ENCODE measurements at places on chromosomes 7 and 10.

- peak; percentile 83 for DNase-seq
Measured at GRCh38 chr7:95916573-95917297, 144.4 kb downstream of the DYNC1I1 start.

GRCh38 chr10:131571865-131572264 is 260.3 kb upstream of the TCERG1L start:
- no peak for DNase-seq

DNA sequence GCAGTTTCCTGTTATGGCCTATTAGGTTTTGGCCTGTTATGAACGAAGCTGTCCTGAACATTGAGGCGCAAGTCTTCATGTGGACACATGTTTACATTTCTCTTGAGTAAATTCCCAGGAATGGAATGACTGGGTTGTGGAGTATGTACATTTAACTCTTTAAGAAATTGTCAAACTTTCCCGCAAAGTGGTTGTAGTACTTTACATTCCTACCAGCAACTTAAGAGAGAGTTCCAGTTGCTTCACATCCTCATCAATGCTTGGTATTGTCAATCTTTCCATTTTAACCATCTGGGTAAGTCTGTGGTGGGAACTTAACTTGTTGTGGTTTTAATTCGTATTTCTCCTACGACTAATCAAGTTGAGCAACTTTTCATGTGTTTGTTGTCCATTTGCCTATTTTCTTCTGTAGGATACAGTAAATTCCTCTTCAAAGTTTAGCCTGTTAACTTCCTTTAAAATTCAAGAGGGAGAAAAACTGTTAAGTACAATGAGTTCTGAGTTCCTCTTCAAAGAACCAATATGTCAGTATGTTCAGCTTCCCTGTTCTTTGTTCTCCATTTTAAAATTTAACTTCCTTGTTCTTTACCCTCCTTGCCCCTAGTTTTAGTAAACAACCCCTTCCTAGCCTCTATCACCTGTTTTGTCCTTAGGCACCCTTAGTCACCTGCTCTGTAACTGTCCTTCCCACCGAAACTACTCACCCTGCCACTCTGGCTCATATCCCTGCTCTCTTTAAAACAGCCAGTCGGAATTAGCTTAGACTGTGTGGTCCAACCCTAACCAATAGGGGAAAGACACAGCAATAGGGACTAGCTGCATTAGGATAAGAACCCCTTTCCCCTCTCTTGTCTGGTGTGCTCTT is 74.0 kb downstream of the FAM241B start:
- DNase-seq: no peak

GRCh38 chr10:73379064-73379748 is 20.5 kb upstream of the CFAP70 start:
- no peak for DNase-seq

GRCh38 chr10:30495687-30496086 is 61.7 kb downstream of the MAP3K8 start:
- DNase-seq: no peak

DNA sequence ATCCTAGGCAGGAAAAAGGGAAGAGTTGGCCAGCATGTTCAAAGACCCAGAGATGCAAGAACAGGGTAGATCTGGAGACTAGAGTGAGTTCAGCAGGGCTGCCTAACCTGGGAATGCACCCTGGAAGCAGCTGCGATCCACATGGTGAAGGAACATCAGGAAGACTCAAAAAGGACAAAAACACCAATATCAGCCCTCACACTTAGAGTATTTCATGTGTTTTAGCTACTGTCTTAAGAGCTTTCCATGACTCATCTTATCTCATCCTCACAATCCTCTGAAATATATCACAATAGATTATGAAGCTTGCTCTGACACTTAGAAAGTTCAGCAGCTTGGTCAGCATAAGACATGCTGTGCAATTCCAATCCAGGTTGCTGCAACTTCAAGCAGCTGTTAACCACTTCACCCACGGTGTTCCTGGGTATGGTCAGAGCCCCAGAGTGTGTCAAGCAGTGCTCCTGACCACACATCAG is 380.9 kb downstream of the PARD3 start:
- no peak for DNase-seq

DNA sequence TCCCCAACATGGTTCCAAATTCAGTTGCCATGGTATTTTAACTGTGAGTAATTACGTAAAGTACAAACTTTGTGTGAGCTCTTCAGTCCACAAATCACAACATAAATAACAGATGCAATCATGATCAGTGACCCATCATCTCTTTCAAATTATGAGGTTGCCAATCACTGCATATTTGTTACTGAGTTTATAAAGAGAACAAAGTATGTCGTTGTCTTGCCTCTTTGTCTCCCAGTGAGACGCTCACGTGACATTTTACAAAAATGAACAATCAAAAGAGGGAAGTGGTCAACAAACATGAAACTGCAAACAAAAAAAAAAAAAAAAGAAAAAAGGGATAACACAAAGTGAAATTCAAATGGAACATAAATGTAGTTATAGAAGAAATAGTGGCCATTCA is 122.7 kb upstream of the PDSS1 start:
- DNase-seq: no peak

GRCh38 chr7:108324053-108325038 is 131.9 kb downstream of the NRCAM start:
- DNase-seq: no peak

GRCh38 chr10:112143420-112143819 is 40.1 kb downstream of the GPAM start:
- DNase-seq: no peak

- DNase-seq: no peak
Measured at GRCh38 chr10:113129117-113129516, 179.1 kb downstream of the TCF7L2 start.

GRCh38 chr7:123836656-123837055 is 8.3 kb upstream of the HYAL4 start:
- no peak for DNase-seq
